ENCODE measurements at places on chromosomes 12 and 14. TPM values are rescaled to one million over a fixed set of nuclear protein-coding genes. Genes with fewer than 3 reads are reported as not detected.

DNA sequence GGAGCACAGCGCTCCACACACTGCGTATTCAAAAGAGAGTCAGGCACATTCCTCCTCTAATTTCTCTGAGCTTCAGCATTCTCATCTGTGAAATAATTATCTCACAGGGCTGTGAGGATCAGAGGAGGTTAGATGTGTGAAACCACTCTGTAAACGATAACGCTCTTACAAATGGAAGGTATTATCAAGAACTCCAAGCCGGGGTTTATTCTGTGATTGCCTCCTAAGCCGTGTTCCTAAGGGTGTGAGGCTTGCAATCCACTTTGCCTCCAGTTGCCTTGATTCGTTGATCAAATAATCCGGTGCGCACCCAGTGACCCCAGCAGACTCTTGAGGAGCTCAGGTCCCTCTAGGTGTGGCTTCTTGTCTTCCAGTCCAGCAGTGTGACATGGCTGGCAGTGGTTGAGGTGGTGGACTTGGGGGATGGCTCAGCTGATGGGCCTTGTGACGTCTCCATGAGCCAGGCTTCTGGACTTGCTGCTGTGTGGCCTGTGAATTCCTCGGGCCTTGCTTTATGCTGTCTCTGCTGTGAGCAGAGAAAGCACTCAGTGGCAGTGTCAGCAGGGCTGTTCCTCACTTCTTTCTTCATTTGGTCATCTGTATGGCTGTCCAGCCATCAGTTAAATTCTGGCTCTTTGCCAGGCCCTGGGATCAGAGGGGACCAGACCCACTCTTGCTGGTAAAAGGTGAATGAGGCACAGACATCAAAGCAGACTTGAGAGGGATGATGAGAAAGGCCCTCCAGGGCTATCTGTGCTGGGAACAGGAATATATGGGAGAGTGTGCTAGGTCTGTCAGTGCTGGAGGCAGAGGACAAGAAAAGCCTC, 71.0 kb downstream of the SLC25A47 start:
- DNase-seq, result no peak

The KERA gene
- total RNA-seq, result not detected

The ITGB7 gene
- total RNA-seq, result 500 TPM

DNA sequence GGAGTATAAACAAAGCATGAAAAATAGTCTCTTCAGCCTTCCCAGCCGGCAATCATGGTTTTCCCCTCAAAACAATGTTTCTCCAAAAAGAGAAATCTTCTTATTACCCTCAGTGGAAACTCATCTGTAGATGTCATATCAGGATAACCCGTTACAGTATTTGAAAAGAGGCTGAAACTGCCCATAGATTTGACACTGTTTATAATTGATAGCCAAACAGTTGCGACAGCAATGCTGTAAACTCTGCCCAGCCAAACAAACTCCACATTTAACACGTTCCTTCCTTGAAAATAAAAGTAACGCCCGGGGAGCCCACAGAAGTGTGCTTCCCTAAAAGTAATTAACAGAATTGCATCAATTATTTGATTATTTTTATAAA, 201.3 kb upstream of the FOXN3 start:
- DNase-seq, result no peak

GRCh38 chr14:94392510-94392935, 4.1 kb upstream of the SERPINA1 start:
- DNase-seq, result peak; percentile 46

DNA sequence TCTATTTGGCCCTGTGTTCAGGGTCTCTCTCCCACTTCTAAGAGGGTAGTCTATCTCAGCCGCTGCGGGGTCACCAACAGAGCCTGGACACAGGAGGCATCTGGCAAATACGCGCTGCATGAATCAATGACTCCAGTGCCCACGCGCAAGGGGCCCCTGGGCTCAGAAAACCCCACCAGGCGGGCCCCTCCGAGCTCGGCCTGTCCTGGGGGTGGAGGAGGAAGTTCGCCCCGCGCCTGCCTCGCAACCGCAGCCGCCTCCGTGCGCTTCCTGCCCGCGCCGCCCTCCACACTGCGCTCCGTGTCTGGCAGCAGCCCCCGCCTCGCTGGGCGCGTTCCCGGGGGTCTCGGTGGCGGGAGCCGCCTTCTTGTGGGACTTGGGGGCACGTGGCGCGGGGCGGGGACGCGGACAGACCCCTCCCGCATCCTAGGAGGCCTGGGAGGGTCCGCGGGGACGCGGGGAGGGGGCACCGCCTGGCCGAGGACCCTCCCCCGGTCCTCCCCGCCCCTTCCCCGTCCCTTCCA, 811 bp upstream of the FBRSL1 start:
- peak; percentile 75 for DNase-seq
